Calu3 (cell line): ENCODE measurements at places on chromosomes 13 and 19.

GRCh38 chr19:2139385-2140137 is 11.8 kb downstream of the AP3D1 start:
- DNase-seq, result no peak

- peak; percentile 70 for DNase-seq
Measured at GRCh38 chr13:51453207-51453958, 547 bp upstream of the INTS6 start.

GRCh38 chr19:45280471-45280961 is 29.4 kb downstream of the MARK4 start:
- DNase-seq, result no peak

DNA sequence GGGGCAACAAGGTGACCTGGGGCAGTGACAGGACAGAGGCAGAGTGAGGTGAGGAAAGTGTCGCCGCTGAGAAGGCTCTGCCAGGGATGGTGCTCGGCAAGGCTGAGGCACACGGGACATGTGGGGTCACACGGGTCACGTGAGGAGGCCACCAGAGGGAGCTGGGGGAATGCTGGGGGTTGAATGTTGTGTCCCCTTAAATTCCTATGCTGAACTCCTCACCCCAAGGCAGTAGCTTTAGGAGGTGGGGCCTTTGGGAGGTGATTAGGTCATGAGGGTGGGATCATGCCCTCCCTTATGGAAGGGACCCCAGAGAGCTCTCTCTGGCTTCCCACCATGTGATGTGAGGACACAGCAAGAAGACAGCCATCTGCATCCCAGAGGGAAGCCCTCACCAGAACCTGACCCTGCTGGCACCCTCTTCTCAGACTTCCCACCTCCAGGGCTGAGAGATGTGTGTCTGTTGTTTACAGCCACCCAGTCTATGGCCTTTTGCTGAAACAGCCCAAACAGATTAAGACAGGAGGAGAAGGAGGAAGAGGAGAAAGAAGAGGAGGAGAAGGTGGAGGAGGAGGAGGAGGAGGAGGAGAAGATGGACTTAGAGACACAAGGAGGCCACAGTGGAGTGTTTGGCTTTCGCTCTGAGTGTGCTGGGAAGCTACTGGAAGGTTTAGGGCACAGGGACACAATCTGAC is 35.4 kb downstream of the RFX2 start:
- no peak for DNase-seq

- DNase-seq, result no peak
Measured at GRCh38 chr19:35207391-35207871, 21.1 kb downstream of the FAM187B start.
